ENCODE measurements at places on chromosomes 6 and 20. TPM values are rescaled to one million over a fixed set of nuclear protein-coding genes. Genes with fewer than 3 reads are reported as not detected.

DNA sequence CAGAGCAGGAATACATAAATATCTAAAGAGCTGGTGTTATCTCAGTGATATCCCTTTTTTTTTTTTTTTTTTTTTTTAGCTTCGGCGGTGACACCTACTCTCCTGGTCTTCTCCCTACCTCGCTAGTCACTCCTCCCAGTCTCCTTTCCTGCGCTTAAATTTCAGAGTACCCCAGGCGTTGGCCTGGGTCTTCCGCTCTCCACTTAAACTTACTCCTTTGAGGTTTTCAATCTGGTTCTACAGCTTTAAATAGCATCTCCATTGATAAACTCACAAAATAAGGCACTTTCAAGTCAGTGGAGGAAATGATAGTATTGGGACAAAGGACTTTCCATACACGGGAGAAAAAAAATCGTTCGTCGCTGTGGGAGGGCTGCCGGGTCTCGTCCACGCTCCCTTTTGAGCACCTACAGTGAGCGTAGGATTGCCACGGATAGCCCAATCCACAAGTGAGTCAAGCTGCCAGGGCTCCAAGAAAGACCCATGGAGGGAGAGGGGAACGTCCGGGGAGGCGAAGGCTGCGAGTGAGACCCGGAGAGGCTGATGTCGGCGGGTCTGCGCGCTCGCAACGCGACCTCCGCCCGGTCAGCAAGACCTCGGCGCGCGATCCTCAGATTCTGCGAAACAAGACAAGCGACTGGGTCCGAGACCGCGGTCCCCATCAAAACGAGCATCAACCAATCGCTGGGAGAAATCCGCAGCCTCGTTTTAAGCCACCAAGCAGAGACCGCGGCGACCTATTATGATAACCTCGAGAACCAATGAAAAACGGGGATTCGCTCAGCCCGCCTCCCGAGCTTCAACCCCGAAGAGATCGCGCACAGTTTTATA lies 672 bp upstream of the SRSF6 start:
- peaks cover 29% of the 10 kb centered on the region for H3K36me3 ChIP-seq
- peak overlapping the region; percentile 100 for H3K27ac ChIP-seq
- H3K4me1 ChIP-seq: peaks cover 31% of the 10 kb centered on the region
- peak overlapping the region; percentile 89 for H3K4me3 ChIP-seq
- peak; percentile 99 for DNase-seq
- H3K27me3 ChIP-seq: no peaks in the 10 kb centered on the region

GRCh38 chr20:19078448-19079373 lies 133.7 kb upstream of the SLC24A3 start:
- H3K36me3 ChIP-seq: no peaks in the 10 kb centered on the region
- no peaks in the 10 kb centered on the region for H3K4me1 ChIP-seq
- DNase-seq: peak; percentile 88
- no peak overlapping the region for H3K4me3 ChIP-seq

- no peak overlapping the region for H3K4me3 ChIP-seq
- no peak overlapping the region for H3K27ac ChIP-seq
- H3K27me3 ChIP-seq: no peaks in the 10 kb centered on the region
- DNase-seq: no peak
Observed at GRCh38 chr6:5379647-5380242, 118.4 kb downstream of the FARS2 start.

SLC12A5 gene
- not detected for total RNA-seq

- DNase-seq: no peak
- no peak overlapping the region for H3K4me3 ChIP-seq
- peaks cover 20% of the 10 kb centered on the region for H3K4me1 ChIP-seq
- no peaks in the 10 kb centered on the region for H3K27me3 ChIP-seq
- H3K27ac ChIP-seq: no peak overlapping the region
- no peaks in the 10 kb centered on the region for H3K36me3 ChIP-seq
Observed at GRCh38 chr6:169802790-169803189, 51.4 kb downstream of the ERMARD start.

MYMX gene
- total RNA-seq: not detected

DNA sequence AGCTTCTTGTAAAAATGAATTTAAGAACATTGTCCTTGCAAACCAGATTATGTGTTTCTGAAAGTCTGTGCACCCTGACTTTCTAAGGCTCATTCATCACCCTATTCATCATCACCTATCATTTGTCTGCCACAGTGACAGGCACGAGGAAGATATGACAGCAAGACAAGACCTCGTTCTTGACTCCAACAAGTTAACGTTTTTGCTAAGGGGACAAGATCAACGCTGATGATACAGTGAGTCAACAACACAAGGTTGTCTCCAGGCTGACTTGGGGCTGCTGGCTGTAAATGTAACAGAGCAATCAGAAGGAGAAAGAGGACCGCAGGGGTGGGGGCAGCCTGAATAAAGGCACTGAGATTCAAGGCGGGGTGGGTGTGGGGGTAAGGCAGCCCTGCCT lies 94.2 kb downstream of the FOXC1 start:
- peaks cover 12% of the 10 kb centered on the region for H3K4me1 ChIP-seq
- no peak for DNase-seq
- no peaks in the 10 kb centered on the region for H3K36me3 ChIP-seq
- H3K27me3 ChIP-seq: no peaks in the 10 kb centered on the region
- no peak overlapping the region for H3K4me3 ChIP-seq
- no peak overlapping the region for H3K27ac ChIP-seq

- no peak for DNase-seq
- peaks cover 22% of the 10 kb centered on the region for H3K27me3 ChIP-seq
- H3K27ac ChIP-seq: no peak overlapping the region
- no peak overlapping the region for H3K4me3 ChIP-seq
- H3K4me1 ChIP-seq: no peaks in the 10 kb centered on the region
Observed at GRCh38 chr6:108106261-108106660, 31.7 kb upstream of the OSTM1 start.

AVP gene
- total RNA-seq: not detected

GHRH gene
- not detected for total RNA-seq

- H3K4me3 ChIP-seq: no peak overlapping the region
- no peak overlapping the region for H3K27ac ChIP-seq
- peaks cover 2% of the 10 kb centered on the region for H3K4me1 ChIP-seq
- H3K36me3 ChIP-seq: no peaks in the 10 kb centered on the region
- no peaks in the 10 kb centered on the region for H3K27me3 ChIP-seq
- DNase-seq: no peak
Observed at GRCh38 chr20:50810063-50810462, 15.2 kb downstream of the BCAS4 start.

DNA sequence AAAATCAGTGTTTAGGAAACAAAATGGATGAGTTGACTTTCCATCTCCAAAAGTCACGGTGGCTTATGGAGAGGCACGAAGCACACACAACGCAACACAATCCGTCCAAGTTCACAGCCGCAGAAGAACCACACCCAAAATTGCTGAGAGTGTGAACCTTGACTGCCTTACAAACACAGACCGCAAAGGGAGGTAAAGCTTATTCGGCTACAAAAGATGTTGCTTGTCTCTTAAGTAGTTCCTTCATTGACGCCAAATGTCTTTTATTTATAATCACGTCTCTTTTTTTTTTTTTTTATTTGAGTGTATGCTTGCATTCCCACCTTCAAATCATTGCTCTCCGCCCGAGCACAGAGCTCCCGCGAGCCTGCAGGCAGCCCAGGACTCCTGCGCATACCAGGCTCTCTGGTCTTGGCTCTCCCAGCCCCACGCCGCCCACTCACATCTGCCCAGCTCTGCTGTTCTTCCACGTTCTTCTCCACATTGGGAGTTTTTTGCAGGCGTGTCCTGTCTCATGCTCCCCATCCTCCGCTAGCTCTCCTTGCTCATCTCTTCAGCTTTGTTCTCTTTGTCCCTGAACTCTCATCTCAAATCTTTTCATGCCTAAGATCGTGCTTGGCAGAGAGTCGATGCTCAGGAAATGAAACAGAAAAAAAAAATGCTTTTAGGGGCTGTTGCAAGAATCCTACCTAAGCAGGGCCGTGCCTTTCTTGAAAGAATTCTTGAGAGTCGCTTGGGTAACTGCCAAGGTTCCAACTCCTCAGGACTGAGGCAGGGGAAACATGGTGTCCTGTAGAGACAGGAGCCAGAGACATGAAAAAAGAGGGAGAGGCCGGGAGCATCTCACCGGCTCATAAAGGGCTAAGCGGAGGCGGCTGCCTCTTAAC lies 25.8 kb downstream of the LY86 start:
- peaks cover 5% of the 10 kb centered on the region for H3K4me1 ChIP-seq
- H3K27ac ChIP-seq: no peak overlapping the region
- no peak for DNase-seq
- H3K4me3 ChIP-seq: no peak overlapping the region

- H3K4me3 ChIP-seq: no peak overlapping the region
- H3K27ac ChIP-seq: no peak overlapping the region
- no peaks in the 10 kb centered on the region for H3K27me3 ChIP-seq
- peak; percentile 26 for DNase-seq
Observed at GRCh38 chr6:17042422-17043147, 59.3 kb upstream of the STMND1 start.

ZNFX1 gene
- total RNA-seq: 41.1 TPM

DNA sequence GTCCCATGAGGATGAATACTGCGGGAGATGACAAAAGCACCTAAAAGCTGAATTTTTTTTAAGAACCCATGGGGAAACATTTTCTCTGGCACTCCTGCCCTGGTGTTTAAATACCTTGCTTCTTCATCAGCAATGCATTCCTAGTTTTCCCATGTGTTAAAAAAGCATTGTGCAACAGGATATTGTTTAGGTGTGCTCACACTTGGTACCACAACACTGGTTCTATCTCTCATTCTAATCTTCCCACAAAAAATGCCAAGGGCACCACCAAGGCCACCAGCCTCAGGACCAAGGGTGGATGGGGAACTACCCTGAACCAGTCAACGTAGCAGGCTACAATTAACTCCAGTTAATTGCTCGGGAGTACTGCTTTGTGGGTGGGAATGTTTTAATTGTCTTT lies 50.9 kb downstream of the ALDH5A1 start:
- no peaks in the 10 kb centered on the region for H3K36me3 ChIP-seq
- peaks cover 22% of the 10 kb centered on the region for H3K27me3 ChIP-seq
- H3K4me1 ChIP-seq: no peaks in the 10 kb centered on the region
- H3K4me3 ChIP-seq: no peak overlapping the region

GRCh38 chr20:47788741-47789080 lies 3.4 kb upstream of the SULF2 start:
- DNase-seq: no peak
- no peaks in the 10 kb centered on the region for H3K27me3 ChIP-seq
- H3K4me3 ChIP-seq: no peak overlapping the region
- peaks cover 22% of the 10 kb centered on the region for H3K4me1 ChIP-seq

DNA sequence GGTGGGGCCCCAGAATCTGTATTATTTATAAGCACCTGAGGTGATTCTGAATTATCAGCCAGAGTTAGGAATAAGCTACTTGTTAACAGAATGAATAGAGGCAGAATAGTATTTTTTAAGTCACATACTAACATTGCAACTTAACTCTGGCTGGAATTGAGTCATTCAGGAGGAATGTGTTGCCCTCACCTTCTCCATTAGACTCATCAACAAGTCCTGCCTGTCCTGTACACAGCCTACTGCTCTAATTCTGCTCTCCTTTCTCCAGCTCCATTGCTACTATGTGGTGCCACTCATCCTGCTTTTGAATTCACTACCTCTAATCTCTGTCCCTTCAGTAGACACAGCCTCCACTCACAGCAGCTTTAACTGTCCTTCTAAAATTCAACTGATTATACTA lies 669.4 kb downstream of the DHX35 start:
- DNase-seq: peak; percentile 34
- no peaks in the 10 kb centered on the region for H3K27me3 ChIP-seq
- no peaks in the 10 kb centered on the region for H3K36me3 ChIP-seq
- no peak overlapping the region for H3K4me3 ChIP-seq
- H3K4me1 ChIP-seq: no peaks in the 10 kb centered on the region
- H3K27ac ChIP-seq: no peak overlapping the region

JPH2 gene
- 314 TPM for total RNA-seq

DNA sequence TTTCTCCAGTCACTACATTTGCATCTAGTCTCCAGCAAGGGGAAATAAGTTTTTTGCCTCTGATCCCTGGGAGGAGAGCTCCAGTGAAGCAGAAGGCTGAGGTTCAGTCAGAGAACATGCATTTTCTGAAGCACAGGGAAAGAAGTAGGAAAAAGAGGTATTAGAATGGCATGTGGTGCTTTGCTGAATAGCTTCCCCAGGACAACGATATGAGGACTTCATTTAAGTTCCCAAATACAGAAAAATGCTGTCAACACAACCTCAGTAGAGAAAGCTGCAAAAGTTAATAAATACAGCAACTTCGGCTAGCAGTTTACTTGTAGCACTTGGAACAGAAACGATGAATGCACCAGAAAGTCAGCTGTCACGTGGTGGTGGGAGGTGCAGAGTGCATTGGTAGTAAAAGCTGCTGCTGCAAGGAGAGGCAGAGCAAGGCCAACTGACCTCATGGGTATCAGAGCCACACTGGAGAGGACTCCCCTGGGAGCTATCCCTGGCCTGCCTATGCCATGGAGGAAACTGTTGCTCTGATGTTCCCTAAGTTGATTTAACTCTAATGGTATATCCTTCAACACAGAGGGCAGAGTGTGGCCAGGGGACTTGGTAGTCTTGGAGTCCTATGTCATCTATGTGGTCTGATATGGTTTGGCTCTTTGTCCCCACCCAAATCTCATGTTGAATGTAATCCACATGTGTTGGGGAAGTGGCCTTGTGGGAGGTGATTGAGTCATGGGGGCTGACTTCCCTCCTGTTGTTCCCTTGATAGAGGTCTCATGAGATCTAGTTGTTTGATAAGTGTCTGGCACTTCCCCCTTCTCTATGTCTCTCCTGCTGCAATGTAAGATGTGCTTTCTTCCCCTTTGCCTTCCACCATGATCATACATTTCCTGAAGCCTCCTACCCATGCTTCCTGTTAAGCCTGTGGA lies 85.9 kb downstream of the ADTRP start:
- DNase-seq: peak; percentile 64
- H3K27ac ChIP-seq: no peak overlapping the region
- no peaks in the 10 kb centered on the region for H3K36me3 ChIP-seq
- H3K27me3 ChIP-seq: no peaks in the 10 kb centered on the region
- H3K4me1 ChIP-seq: no peaks in the 10 kb centered on the region

GRCh38 chr20:37123441-37123840 lies 27.6 kb upstream of the RBL1 start:
- no peaks in the 10 kb centered on the region for H3K36me3 ChIP-seq
- DNase-seq: no peak
- H3K27me3 ChIP-seq: no peaks in the 10 kb centered on the region

MROH8 gene
- total RNA-seq: 3.0 TPM

NKAIN2 gene
- 0.66 TPM for total RNA-seq

SLC22A16 gene
- total RNA-seq: not detected

GRCh38 chr20:14337400-14338171 lies at the start of gene FLRT3:
Gene FLRT3 (minus strand): TSS chr20:14337612. CDS start chr20:14327506, 10,106 bp downstream.
- DNase-seq: peak; percentile 93
- H3K4me3 ChIP-seq: peak within 1 kb of the TSS; percentile 61
- H3K27me3 ChIP-seq: no peaks in the 10 kb centered on the region
- H3K36me3 ChIP-seq: no peaks in the 10 kb centered on the region
